ENCODE measurements at places on chromosomes 1 and 21.

DNA sequence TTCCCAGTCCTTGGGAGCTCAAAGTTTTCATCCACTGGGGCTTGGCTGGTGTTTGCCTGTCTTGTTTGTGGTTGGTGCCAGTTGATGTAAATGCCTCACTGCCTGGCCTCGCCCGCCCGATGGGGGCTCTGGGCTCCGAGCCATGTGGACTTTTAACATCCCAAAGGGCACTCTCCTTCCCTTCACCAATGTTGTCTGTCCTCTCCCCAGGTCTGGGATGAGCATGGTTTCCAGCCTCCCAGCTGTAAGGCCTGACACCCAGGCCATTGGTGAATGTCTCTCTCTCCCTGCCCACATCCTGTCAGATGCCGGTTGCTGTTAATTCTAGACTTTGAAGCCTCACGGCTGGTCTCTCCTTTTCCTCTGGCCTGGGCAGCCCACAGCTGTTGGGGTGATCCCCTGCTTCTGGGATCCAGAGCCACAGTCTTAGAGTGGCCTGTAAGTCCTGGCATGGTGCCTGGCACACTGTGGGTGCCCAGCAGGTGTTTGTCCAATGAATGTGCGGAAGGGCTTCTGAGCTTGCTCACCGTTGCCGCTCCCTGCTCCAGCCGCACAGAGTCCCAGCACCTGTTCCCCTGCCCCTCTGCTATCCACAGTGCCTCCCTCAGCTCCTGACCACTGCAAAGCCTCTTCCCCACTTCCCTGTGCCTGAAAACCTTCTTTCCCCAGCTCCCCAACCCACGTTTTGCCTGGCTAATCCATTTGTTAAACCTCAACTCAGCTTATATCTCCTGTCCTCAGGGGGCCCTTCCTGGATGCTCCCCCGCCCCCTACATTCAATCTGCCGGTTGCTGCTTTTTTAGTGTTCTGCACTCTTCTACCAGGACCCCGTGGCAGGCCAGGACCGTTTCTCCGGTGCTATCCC is 3.3 kb upstream of the C1orf174 start:
- no peak for DNase-seq

DNA sequence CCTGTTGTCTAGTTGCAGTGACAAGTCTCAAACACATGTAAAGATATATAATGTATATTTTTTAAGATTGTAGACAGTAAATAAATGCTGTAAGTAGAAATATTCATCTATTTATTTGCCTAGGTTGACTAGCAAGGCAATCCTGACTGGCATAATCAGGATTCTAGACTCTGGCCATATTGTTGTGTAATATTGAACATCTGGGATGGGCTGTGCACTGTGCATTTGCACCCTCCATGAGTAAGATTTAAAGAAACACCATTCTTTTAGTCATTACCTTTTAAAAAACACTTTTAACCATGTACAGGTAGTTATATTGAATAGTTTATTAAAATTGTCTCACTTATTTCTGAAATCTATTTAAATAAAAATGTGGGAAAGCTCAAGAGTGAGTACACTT is 32.4 kb downstream of the RASAL2 start:
- DNase-seq = no peak

GRCh38 chr1:202656951-202657646 is 53.2 kb downstream of the SYT2 start:
- no peak for DNase-seq

DNA sequence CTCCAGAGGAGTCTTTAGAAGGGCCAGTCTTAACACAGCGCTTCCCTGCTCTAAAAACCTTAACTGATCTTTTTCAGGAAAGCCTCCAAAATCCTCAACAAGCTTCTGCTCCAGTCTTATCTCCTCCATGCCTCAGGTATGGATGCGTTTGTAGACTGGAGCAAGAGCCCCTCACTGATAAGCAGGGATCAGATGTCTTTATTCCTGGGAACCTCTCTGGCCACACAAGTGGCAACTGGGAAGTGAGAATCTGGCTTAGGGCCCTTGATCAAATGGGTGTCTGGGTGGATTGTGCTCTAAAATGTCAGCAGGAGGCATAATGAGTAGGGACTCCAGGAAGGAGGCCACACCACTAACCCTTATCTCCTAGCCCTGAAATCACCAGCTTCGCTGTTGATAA is 1.4 kb downstream of the ZBTB8A start:
- no peak for DNase-seq

DNA sequence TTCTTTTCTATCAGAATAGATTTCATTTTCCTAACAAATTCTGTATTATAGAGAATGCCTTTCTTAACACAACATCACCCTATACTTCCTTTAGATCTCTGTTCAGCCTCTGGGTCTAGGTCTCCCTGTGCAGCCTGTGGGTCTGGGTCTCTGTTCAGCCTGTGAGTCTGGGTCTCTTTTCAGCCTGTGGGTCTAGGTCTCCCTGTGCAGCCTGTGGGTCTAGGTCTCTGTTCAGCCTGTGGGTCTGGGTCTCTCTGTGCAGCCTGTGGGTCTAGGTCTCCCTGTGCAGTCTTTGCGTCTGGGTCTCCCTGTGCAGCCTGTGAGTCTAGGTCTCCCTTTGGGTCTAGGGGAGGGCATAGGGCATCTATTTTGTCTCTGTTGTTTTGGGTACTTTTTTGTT is 59.6 kb upstream of the DIP2A start:
- no peak for DNase-seq

- no peak for DNase-seq
These were observed 175.3 kb downstream of the RWDD3 start for GRCh38 chr1:95409276-95409675.

Measured in nucleus accumbens (tissue), 56 donors.